Colonic mucosa (tissue), 4 donors: ENCODE measurements at places on chromosomes 13 and 19. TPM values are rescaled to one million over a fixed set of nuclear protein-coding genes. Genes with fewer than 3 reads are reported as not detected.

DNA sequence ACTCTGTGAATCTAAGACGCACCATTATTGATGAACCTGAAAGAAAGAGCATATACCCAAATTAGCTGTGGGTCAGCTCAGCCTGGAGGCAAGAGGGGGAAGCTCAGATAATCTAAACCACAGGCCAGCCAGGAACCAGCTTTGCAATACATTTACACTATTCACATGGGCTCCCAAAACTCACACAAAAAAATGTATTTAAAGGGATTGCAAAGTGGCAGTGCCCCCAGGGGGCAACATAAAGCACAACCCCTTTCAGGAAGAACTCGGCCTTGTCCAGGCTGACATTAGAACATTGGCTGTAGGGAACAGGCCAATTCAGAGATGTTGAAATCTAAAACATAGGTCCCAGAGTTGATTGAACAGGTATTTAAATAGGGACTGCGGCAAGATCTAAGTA lies 3.2 kb upstream of the PROZ start:
- DNase-seq = no peak

The FBXO27 gene
- total RNA-seq = 1.1 TPM

DNA sequence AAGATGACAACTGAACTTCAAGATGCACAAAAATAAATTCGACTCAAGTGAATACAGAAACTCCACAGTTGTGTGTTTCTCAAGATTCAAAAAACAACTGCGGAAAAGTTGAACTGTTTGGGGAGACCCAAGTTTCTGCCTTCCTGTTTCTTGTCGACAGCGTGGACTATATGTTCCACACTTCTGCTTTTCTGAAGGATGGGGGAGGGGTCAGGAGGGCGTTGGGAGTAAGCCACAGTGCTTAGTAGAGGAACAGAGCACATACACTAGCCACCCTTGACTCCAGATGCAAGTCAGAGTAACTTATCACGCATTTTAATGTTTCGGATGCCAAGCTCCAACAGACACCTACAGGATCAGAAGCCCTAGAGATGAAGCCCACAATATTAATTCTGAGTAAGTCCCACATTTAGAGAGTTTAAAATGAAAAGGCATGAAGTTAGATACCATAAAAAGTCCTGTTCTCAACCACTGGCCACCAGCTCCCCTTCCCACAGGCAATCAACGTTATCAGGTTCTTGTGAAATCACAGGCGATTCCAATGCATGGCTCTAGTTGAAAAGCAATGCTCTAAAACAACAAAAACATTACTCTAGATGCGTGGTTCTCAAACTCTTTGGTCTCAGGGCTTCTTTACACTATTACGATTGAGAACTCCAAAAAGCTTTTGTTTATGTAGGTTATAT lies 4.2 kb downstream of the TUBGCP3 start:
- peak; percentile 43 for DNase-seq

The PGLYRP2 gene
- not detected for total RNA-seq

- no peak for DNase-seq
Measured at GRCh38 chr13:74039667-74040066, 94.5 kb downstream of the KLF12 start.
